ENCODE measurements at places on chromosomes 1 and 21.

DNA sequence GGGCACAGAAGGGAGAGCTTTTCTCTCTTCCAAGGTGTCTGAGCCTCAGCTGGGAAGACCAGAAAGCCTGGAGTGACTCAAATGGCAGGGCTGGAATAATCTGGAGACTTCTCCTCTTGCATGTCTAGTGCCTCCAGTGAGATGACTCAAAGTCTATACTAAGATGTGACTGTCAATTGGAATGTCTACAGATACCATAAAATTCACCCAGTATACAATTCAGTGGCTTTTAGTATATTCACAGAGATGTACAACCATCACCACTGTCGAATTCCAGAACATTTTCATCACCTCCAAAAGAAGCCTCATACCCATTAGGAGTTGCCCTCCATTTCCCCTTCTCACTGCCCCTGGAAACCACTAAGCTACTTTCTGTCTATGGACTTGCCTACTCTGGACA lies 47.9 kb upstream of the CNN3 start:
- no peak for DNase-seq

GRCh38 chr1:151408891-151409290 lies 9.5 kb downstream of the PSMB4 start:
- no peak for DNase-seq

GRCh38 chr1:90725657-90726424 lies 8.7 kb upstream of the BARHL2 start:
- no peak for DNase-seq

DNA sequence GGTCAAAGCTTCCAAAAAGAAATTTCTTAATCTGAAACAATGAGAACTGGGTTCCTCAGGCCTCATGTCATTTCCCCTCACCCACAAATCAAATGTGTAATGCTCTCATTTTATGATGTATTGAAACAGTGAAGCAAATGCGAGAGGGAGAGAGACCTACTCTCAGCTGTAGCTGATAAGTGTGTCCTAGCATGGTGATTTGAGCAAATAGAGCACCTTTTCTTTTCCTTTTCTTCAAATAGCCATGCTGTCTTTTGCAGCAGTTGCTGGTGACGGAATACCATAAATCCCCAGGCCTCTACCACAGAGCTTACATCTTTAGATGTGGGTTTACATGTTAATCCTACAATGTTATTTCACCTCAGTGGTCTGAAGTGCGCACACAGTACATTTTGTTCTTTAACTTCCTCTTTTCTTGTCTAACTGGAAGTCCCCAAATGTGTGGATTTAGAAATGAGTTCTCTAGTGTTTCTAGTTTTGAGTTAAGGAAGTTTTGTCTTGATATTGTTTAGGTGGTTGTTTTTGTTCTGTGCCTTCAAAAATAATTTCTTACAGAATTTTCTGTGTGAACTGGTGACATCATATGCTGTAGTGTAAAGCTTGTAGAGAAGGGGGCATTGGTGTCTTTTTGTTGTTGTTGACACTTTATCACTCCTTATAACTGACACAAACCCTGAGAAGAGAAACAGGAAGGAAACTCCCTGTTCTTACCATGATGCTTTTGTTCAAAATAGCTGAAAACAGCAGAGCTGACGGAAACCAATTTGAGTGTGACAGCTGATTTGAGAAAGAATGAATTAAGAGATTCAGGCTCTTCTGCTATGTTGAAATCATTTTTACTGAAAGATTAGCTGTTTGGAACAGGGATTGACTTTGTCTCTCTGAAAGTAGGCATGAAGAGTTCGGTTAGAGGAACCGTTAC lies 12.2 kb downstream of the SMAP2 start:
- DNase-seq = no peak

GRCh38 chr1:68819190-68819829 lies 322.4 kb upstream of the DEPDC1 start:
- no peak for DNase-seq

GRCh38 chr1:234933475-234933874 lies 195.2 kb downstream of the TOMM20 start:
- no peak for DNase-seq

DNA sequence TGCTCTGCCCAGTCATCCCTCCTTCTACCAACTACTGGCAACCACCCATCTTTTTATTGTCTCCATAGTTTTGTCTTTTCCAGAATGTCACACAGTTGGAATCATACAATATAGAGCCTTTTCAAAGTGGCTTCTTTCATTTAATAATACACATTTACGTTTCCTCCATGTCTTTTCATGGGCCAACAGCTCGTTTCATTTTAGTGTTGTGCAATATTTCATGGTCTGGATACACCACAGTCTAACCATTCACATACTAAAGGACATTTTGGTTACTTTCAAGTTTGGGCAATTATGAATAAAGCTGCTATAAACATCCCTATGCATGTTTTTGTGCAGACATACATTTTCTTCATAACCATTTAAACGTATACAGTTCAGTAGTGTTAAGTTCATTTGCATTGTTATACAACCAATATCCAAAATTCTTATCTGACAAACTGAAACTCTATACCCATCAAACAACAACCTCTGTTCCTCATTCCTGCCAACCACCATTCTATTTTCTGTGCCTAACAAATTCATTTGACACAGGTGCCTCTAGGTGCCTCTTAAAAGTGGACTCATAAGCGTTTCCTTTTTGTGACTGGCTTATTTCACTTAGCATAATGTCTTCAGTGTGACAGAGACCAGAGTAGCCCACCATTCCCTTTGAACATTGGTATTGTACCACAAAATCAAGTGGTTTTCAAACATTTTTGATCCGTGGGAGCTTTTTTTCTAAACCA lies 138.1 kb downstream of the NR5A2 start:
- no peak for DNase-seq

- no peak for DNase-seq
Measured at GRCh38 chr1:57067863-57068262, 102.0 kb upstream of the C8B start.

DNA sequence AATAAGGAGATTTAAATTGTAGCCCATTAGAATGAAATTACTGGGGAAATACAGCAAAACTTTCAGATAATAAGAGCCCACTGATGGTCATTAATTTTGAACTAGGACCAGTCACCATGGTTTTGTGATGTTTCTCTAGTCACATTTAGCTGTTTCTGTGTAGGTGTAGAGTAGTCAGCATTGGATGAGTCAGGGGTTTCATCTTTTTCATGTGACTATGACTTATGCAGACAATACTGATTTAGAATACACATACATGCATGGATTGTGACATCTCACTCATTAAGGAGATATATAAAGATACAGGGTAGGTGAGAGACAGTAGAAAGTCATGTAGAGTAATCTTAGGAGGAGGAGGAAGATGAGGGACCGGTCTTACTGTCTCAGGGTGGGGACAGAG lies 1192.7 kb downstream of the KCNT2 start:
- DNase-seq = no peak

DNA sequence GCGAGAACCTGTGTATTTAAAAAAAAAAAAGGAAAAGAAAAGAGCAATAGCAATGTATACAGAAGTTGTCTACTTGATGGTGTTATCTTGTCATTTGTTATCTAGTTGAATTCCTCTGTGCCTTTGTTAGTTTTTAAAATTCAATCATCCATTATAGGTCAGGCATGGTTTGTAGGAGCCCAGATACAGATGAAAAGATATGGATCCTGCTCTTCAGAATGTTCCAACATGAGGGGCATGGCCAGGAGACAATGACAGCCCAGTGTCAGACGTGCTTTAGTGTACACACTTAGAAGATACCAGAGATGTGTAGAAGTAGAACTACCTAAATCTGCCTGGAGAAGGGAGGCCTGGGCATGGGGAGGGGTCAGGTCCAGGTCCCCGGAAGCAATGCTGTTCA lies 16.6 kb downstream of the MTARC2 start:
- no peak for DNase-seq

- no peak for DNase-seq
Measured at GRCh38 chr1:217004776-217005436, 281.7 kb upstream of the ESRRG start.

DNA sequence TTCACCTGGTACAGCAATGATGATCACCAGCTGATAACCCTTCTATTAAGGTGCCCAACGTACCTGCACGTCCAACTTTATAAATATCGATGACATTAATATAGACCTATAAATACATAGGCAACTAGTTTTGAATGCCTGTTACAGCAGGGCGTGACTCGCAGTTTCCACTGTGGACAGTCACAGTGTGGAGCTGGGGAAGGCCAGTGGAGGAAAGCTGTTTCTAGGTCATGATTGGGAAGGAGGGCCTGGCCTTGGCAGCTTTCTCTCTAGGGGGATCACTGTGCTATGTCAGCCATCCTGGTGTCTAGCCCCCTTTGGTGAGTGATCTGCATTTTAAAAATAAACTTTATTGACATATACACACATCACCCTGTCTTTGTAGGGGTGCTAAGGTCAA lies 4.4 kb upstream of the PRDM15 start:
- DNase-seq = no peak

All from stimulated activated CD8-positive, alpha-beta memory T cell treated with anti-CD3 and anti-CD28 coated beads, Interleukin-4, amount 100 ng/mL, for 1 hour (primary cell).